Activated naive CD8-positive, alpha-beta T cell treated with anti-CD3 and anti-CD28 coated beads, Interleukin-2, amount 10 ng/mL, durations not matched to agents 7 days and 5 days (primary cell): ENCODE measurements at places on chromosomes 7 and 10. TPM values are rescaled to one million over a fixed set of nuclear protein-coding genes. Genes with fewer than 3 reads are reported as not detected.

DNA sequence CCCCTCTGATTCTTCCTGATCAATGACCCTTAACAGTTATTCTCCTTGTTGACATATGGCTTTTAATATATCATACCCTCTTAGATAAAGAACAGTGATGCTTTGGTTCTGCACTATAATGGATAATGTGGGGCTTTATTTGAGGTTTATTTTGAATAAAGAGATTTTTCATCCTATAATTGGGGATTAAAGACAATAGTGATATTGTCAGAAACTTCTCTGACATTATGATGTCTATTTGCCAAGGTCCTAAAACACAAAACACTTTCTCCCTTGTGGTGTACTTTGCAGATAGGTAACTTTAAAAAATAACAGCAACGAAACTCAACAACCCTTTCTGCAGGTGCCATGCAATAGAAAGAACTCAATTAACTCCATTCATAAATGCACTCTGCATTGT, 243.6 kb upstream of the RHOBTB1 start:
- H3K4me1 ChIP-seq, result no peaks in the 10 kb centered on the region
- no peak overlapping the region for H3K4me3 ChIP-seq
- no peaks in the 10 kb centered on the region for H3K36me3 ChIP-seq
- no peak overlapping the region for H3K27ac ChIP-seq
- DNase-seq, result no peak
- H3K27me3 ChIP-seq, result peaks cover 2% of the 10 kb centered on the region

DNA sequence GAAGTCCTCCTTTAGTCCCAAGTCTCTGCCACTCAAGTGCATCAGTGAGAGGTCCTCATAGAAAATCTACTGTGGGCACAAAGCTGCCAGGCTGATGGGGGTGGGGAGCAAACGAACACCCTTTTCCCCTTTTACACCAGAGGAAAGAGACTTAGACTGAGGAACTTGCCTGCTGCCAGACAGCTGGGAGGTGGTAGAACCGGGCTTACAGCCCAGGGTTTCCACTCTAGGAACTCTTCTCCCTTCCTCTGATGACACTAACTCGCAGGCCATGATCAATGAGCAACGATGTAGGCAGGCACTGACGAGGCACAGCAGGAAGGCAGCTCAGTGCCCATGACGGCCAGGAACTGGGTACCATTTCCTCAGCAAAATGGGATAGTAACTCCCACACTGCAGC, 11.0 kb upstream of the SH2D4B start:
- peaks cover 29% of the 10 kb centered on the region for H3K36me3 ChIP-seq
- DNase-seq, result no peak
- H3K4me3 ChIP-seq, result peak overlapping the region; percentile 60
- H3K27me3 ChIP-seq, result no peaks in the 10 kb centered on the region
- peak overlapping the region; percentile 91 for H3K27ac ChIP-seq
- H3K4me1 ChIP-seq, result peaks cover 82% of the 10 kb centered on the region

GRCh38 chr10:110556969-110557601, 10.4 kb upstream of the SMC3 start:
- peaks cover 50% of the 10 kb centered on the region for H3K27me3 ChIP-seq
- peak overlapping the region; percentile 48 for H3K4me3 ChIP-seq
- peaks cover 1% of the 10 kb centered on the region for H3K36me3 ChIP-seq
- DNase-seq, result peak; percentile 51
- no peak overlapping the region for H3K27ac ChIP-seq

DNA sequence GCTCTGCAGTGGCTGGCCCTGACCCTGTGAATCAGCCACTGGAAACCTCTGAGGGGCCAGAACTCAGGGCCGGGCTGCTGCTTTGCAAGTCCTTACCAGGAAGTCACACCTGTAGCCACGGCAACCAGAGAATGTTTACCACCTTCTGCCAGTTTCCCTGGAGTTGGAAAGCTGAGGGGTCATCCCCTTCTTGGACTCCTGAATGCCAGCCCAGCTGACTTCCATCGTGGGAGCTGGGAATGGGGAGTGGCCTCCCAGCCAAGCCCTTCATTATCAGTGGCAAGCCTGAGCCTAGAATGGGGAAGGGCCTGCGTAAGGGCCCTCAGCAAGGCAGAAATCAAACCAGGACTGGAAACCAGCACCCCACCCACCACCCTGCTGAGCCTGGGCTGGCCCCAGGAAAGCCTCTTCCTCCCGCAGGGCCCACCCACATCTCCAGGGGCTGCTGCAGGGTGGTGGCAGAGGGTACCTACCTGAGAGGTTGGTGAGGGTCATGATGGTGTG, 6.5 kb upstream of the CRHR2 start:
- no peak for DNase-seq
- H3K4me1 ChIP-seq, result peaks cover 2% of the 10 kb centered on the region
- peaks cover 17% of the 10 kb centered on the region for H3K27me3 ChIP-seq
- no peaks in the 10 kb centered on the region for H3K36me3 ChIP-seq
- H3K27ac ChIP-seq, result no peak overlapping the region

Gene NUP205
- total RNA-seq, result 84.8 TPM

DNA sequence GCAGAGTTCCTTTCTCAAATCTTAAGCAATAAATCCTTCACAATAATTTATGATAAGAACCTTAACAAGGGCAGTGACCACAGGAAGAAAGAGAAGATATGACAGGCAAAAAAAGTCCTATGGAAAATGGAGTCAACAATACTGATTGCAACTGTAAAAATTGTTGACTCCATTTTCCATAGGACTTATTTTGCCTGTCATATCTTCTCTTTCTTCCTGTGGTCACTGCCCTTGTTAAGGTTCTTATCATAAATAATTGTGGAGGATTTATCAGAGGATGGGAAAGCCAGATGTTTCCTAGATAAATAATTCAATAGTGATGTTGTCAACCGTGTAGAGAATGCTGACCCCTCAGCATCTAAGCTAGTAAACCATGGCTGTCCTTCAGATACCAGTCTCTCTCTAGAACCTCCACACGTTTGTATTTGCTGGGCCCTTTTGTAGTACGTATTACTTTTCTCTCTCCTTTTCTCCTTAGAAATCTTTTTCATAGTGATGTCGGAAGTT, 172.6 kb upstream of the BET1 start:
- no peak for DNase-seq
- peaks cover 3% of the 10 kb centered on the region for H3K4me1 ChIP-seq
- no peak overlapping the region for H3K27ac ChIP-seq
- H3K27me3 ChIP-seq, result peaks cover 9% of the 10 kb centered on the region

DNA sequence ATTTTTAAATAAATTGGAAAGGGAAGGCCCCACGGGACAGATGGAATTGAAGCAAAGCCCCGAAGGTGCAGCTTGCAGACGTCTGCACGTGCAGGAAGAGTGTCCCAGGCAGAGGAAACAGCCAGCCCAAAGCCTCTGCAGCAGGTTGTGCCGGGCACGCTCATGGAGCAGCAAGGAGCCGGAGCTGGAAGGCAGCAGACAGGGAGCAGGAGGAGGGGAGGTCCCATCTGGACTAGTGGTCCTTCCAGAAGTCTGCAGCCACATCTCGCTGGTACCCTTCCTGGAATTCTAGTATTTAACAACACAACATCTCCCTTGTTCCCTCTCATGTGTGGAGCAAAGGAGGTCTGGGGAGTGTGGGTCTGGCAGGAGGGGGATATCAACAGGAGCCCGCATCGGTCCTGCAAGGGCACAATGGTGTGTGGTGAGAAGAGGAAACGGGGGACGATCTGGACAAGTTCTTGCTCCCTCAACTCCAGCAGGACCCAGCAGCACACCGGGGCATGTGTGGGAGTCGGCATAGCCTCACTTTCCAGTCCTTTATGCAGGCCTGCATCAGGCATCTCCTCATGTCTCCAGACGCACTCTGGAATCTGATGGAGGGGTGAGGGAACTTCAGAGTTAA, 169.3 kb downstream of the GRID1 start:
- peak; percentile 4 for DNase-seq
- H3K27me3 ChIP-seq, result peaks cover 9% of the 10 kb centered on the region
- H3K4me3 ChIP-seq, result no peak overlapping the region
- no peaks in the 10 kb centered on the region for H3K36me3 ChIP-seq

GRCh38 chr10:7111561-7111960, 299.3 kb downstream of the SFMBT2 start:
- peaks cover 25% of the 10 kb centered on the region for H3K27me3 ChIP-seq
- no peaks in the 10 kb centered on the region for H3K36me3 ChIP-seq
- H3K4me1 ChIP-seq, result no peaks in the 10 kb centered on the region
- no peak overlapping the region for H3K4me3 ChIP-seq
- DNase-seq, result no peak

DNA sequence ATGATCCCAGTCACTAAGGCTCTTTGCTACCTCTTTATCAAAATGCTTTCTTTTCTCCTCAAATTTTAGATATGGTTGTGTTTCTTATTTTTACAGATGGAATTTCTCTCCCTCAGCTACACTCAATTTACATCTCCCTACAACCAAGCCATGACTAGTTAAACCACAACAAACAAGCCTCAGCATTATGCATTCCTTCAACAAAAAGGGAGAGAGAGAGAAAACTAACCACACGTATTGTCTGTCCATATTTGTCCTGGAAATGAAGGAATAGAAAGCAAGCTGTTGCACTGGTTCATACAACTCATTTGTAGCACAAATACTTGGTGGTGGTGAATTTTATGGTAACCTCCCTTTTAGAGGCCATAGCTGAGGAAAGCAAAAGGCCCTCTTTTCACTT, 286.4 kb downstream of the AHR start:
- no peak for DNase-seq
- H3K27me3 ChIP-seq, result peaks cover 10% of the 10 kb centered on the region
- no peak overlapping the region for H3K4me3 ChIP-seq
- no peaks in the 10 kb centered on the region for H3K4me1 ChIP-seq
- H3K27ac ChIP-seq, result no peak overlapping the region

GRCh38 chr7:143023047-143023446, 3.9 kb downstream of the OR9A2 start:
- H3K27ac ChIP-seq, result no peak overlapping the region
- H3K4me3 ChIP-seq, result no peak overlapping the region
- H3K36me3 ChIP-seq, result no peaks in the 10 kb centered on the region
- peaks cover 7% of the 10 kb centered on the region for H3K27me3 ChIP-seq

- H3K4me3 ChIP-seq, result no peak overlapping the region
- H3K36me3 ChIP-seq, result no peaks in the 10 kb centered on the region
- no peak overlapping the region for H3K27ac ChIP-seq
- no peaks in the 10 kb centered on the region for H3K4me1 ChIP-seq
Measured at GRCh38 chr7:103795787-103796186, 193.7 kb downstream of the RELN start.

GRCh38 chr7:30866939-30867338, 44.7 kb upstream of the AQP1 start:
- H3K36me3 ChIP-seq, result no peaks in the 10 kb centered on the region
- H3K4me1 ChIP-seq, result no peaks in the 10 kb centered on the region
- H3K4me3 ChIP-seq, result no peak overlapping the region

GRCh38 chr10:58952747-58953466, 223.5 kb upstream of the PHYHIPL start:
- H3K36me3 ChIP-seq, result no peaks in the 10 kb centered on the region
- DNase-seq, result no peak
- H3K27me3 ChIP-seq, result peaks cover 2% of the 10 kb centered on the region
- no peaks in the 10 kb centered on the region for H3K4me1 ChIP-seq

- peaks cover 3% of the 10 kb centered on the region for H3K27me3 ChIP-seq
- no peak overlapping the region for H3K27ac ChIP-seq
Measured at GRCh38 chr10:80794994-80795393, 257.3 kb downstream of the SH2D4B start.

- no peak overlapping the region for H3K4me3 ChIP-seq
- no peak overlapping the region for H3K27ac ChIP-seq
- no peak for DNase-seq
- no peaks in the 10 kb centered on the region for H3K27me3 ChIP-seq
- H3K4me1 ChIP-seq, result no peaks in the 10 kb centered on the region
Measured at GRCh38 chr10:58579011-58579655, 66.5 kb downstream of the BICC1 start.

Gene EPDR1
- total RNA-seq, result 0.25 TPM

Gene PIK3AP1
- 5.3 TPM for total RNA-seq

DNA sequence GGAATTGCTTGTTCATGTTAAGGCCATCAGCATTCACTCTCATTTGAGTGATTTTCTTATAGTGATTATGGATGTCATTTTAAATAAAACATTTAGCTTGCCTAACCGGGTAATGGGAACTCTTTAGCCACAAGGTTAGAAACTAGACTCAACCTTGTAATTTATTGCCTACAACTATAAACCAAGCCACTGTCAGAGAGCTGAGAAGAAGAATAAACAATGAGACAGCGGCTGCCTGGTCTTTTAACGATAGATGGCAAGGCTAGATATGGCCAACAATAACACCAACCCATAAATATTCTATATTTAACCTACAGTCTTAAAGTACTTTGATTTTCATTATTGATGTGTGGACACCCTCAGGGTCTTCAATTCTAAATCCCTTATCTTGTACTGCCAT, 27.8 kb upstream of the INHBA start:
- H3K4me1 ChIP-seq, result peaks cover 6% of the 10 kb centered on the region
- no peaks in the 10 kb centered on the region for H3K36me3 ChIP-seq
- no peak overlapping the region for H3K27ac ChIP-seq

Gene PALD1
- 1.4 TPM for total RNA-seq

Gene SMC3
- total RNA-seq, result 67.7 TPM

Gene R3HCC1L
- 21.8 TPM for total RNA-seq

Gene NPSR1
- total RNA-seq, result not detected

Gene ERLIN1
- 14.9 TPM for total RNA-seq

DNA sequence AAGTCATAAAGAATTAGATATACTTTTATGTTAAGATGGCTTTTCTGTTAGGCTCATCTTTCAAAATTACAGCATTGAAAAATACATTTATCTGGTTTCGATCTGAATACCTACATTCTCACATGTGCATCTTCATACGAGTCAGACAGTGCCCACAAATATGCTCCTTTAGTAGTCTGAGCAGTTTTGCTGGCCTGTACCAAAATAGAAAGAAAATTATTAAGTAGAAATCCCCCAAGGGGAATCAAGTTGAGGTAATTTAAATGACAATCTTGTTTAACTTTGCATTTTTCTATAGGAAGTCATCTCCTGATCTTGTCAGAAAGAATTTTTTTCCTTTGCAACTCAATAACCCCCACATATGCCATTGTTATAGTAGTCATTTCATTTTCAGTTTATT, 287.4 kb upstream of the SEMA3D start:
- H3K27ac ChIP-seq, result no peak overlapping the region
- no peaks in the 10 kb centered on the region for H3K36me3 ChIP-seq
- H3K27me3 ChIP-seq, result no peaks in the 10 kb centered on the region
- DNase-seq, result no peak

DNA sequence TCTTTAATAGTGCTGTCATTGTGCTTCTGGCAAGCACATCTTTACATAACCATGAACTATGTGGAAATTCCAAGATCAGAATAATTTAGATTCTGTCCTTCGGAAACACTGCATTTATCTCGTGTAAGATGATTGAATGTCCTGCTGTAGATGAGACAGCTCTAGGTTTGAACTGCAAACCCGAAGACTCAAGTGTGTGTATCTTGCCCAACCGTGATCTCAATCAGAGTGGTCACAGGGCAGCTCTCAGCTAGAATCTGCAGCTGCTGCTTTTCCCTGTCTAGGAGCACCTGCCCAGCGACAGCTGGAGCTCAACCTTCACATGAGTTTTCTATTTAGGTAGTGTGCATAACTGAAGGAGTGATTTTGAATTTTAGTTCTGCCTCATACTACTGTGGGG, 17.5 kb upstream of the KIF20B start:
- no peaks in the 10 kb centered on the region for H3K36me3 ChIP-seq
- DNase-seq, result no peak
- H3K4me3 ChIP-seq, result no peak overlapping the region

- H3K27me3 ChIP-seq, result peaks cover 5% of the 10 kb centered on the region
- peak overlapping the region; percentile 8 for H3K27ac ChIP-seq
- DNase-seq, result no peak
- no peaks in the 10 kb centered on the region for H3K36me3 ChIP-seq
Measured at GRCh38 chr10:110534571-110534970, 32.9 kb upstream of the SMC3 start.

- H3K27me3 ChIP-seq, result no peaks in the 10 kb centered on the region
- peaks cover 36% of the 10 kb centered on the region for H3K4me1 ChIP-seq
- no peak overlapping the region for H3K4me3 ChIP-seq
Measured at GRCh38 chr7:142349670-142350405, 92.0 kb upstream of the PRSS58 start.

Gene OR2A5
- not detected for total RNA-seq

Gene CASTOR2
- 3.1 TPM for total RNA-seq
